T-helper 9 cell (primary cell): ENCODE measurements at places on chromosomes 3 and 15.
A peak's percentile ranks its signal among the peaks of the same experiment; 100 is the strongest.

- no peak for DNase-seq
Observed at GRCh38 chr3:139430493-139430892, 41.0 kb upstream of the COPB2 start.

DNA sequence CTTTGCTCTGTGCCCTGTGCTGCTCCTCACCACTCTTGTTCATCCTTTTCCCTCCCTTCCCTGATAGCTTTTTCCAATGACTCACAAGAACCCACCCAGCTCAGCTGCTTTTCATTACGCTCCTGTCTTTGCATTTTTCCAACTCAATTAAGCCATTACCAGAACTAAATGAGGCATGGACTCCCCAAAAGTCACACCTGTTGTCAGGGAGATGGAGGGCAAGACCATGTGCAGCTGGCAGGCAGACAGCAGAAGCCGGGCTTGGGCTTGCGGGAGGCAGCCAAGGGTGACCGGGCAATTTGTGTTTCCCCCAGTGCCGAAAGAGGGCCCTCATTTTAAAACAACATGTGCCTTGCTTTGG, 64.3 kb downstream of the CASR start:
- no peak for DNase-seq

DNA sequence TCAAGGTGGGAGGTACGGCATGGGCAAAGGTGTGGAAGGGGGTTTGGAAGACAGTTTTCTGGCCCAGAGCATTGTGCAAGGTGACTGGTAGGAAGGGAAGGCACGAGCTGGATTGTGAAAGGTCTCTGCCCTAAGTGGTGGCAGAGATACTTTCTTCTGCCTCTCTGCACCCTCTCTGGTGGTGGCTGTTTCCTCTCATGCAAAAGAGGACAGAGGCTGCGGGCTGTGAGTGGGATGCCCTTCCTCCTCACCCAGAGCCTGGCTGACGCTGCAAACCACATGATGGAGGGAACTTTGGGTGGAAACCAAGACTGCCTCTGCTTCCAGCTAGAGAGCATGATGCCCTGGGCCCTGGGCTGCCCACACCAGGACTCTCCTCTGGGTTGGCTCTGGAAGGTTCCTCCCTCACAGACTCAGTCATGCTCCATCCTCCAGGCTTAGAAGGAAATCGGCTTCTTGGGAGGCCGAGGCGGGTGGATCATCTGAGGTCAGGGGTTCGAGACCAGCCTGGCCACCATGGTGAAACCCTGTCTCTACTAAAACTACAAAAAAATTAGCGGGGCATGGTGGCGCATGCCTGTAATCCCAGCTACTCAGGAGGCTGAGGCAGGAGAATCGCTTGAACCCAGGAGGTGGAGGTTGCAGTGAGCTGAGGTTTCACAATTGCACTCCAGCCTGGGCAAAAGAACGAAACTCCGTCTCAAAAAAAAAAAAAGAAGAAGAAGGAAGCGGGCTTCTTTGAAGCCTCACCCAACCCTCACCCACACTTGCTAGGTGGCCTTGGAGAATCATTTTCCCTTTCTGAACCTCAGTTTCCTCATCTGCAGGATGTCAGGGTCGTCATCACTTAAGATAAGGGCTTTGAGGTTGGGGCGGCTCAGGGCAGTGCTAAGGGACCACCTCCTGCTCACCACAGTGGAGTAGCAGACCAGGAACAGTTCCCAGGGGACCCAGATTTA, 8.3 kb downstream of the PSTPIP1 start:
- peak; percentile 58 for DNase-seq

DNA sequence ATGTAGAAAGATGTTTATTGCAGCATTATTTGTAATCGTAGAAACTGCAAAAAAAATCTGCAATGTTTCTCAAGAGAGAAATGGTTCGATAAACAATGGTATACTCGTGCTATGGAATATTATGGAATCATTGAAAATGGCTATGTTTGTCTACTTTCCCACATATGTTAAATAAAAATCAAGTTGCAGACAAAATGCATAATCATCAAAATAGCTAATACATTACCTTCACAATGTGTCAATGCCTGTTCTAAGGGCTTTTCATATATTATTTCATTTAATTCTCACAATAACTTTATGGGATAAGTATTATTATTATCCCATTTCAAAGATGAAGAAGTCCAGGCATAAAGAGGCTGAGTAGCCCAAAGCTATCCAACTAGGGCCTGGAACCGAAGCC, 2.2 kb upstream of the EIF2B5 start:
- no peak for DNase-seq

DNA sequence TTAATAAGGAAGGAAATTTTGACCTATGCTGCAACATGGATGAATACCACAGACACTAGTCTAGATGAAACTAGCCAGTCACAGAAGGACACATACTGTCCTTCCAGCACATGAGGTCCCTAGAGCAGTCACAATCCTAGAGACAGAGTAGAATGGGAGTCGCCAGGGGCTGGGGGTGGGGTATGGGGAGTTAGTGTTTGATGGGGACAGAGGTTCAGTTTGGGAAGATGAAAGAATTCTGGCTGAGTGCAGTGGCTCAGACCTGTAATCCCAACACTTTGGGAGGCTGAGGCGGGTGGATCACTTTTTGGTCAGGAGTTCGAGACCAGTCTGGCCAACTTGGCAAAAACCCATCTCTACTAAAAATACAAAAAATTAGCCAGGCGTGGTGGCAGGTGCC, 99.2 kb downstream of the TPRA1 start:
- no peak for DNase-seq

DNA sequence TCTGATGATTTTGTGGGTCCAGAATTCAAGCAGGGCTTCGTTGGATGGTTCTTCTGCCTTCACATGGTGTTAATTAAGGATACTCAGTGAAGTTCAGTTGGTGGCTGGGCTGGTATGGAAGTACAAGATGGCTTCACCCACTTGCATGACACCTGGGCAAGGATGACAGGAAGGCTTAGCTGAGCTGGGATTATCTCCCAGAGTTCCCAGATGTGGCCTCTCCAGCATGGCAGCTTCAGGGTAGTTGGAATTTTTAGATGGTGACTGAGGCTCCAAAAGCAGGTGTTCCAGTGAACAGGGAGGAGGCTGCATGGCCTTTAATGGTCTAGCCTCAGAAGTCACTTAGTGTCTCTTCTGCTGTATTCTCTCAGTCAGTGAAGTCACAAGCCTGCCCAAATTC, 135.5 kb downstream of the THRB start:
- DNase-seq: no peak

DNA sequence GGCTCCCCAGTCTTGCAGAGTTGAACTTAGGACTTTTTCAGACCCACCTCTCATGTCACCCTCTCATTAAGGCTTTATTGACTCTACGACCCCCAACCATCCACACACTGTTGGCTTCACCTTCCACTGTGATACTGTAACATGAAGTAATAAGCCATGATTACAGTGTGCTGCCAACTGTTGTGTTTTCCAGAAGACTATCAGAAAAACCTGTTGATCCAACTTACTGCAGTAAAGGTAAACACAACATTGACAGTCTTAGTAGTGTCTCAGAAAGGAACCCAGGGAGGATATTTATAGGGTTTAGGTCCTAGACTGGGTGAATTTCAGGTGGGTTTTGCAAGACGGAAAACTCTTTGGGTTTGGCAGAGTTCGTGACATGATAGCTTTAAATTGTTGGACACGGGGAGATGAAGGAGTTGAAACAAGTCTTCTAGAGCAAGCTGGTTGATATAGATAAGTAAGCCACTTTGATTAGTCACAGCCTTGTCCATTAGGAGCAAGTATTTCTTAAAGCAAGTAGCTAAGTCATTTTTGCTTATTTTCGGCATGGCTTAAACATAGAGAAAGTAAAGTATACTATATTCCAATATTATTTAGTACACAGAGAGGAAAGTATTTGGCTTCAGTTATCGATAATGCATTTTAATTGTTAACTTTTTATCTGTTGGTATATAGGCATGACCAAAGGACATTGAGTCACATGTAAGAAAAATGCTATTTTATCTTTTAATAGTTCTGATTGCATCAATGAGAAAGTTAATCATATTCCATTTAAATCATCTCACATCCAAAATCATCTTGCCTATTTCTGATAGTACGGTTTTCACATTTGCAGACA, 2.4 kb upstream of the COL6A5 start:
- no peak for DNase-seq

GRCh38 chr15:30922480-30923311, 19.0 kb downstream of the FAN1 start:
- DNase-seq: no peak

DNA sequence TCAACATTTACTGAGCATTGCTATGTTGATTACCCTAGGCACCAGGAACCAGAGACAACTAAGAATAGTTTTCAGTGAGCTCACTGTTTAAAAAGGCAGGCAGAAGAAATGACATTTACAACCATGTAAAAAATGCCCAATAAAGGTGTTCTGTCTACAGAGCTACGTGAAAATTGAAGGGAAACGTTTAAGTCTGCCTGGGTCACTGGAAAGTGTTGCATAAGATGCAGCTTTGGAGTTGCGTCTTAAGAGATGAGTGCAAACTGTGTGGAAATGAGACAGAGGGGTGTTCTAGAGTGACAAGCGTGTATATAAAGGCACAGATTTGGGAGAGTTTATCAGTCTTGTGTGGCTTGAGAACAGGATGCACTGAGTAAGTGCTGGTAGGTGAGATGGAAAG, 278.7 kb upstream of the GOLGA6L4 start:
- no peak for DNase-seq

- no peak for DNase-seq
Observed at GRCh38 chr15:89105147-89105546, 16.9 kb downstream of the ABHD2 start.

- DNase-seq: no peak
Observed at GRCh38 chr15:96158938-96159337, 171.6 kb upstream of the NR2F2 start.

DNA sequence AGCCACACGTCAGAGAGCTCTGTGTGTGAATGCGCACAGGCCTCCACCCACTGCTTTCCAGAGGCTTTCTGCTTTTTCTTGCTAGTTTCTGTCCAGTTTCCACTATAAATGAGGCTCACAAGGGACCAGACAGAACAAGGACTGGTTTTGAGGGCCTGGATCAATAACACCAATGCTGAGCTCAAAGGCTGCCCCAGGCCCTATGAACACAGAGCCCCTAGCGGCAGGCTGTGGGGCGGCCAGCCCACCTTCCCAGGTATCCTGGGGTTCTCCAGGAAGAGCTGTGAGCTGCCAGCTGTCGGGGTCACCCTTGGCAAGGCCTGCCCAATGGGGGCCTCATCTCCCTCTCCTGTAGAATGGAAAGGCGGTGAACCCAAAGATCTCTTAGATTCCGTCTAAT, 2.2 kb upstream of the ITIH3 start:
- no peak for DNase-seq

DNA sequence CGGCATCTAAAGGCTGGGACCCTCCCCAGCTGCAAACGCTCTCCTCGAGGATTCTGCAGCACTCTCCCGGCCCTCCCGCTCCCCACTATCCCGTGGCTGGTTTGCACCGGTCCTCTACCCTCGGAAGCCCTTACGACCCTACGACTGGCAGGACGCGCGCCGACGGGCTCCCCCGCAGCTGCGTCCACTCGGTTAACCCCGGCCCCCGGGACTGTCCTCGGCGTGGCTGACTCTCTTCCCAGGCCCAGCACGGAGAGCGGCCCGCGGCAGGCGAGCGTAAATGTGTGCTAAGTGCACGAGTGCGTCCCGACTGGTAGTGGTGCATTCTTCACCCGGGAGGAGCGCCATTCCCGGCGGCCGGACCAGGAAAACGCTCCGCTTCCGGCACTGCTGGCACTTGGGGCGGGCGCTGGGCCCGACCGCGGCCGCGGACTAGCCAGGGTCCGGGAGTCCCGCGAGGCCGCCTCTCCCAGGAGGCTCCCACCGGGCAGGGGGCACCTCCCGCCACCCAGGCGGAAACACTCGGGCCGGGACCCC, 508 bp downstream of the GORASP1 start:
- DNase-seq: no peak

GRCh38 chr3:112481302-112481721, 18.0 kb downstream of the BTLA start:
- no peak for DNase-seq

- no peak for DNase-seq
Observed at GRCh38 chr3:120637851-120638559, 41.9 kb downstream of the NDUFB4 start.

- DNase-seq: no peak
Observed at GRCh38 chr15:66704019-66704802, 2.2 kb downstream of the SMAD6 start.

GRCh38 chr15:100918690-100919480, at the start of gene LRRK1:
LRRK1 (plus strand) TSS chr15:100919357; CDS start chr15:100924633, 5,276 bp downstream.
- DNase-seq: no peak

DNA sequence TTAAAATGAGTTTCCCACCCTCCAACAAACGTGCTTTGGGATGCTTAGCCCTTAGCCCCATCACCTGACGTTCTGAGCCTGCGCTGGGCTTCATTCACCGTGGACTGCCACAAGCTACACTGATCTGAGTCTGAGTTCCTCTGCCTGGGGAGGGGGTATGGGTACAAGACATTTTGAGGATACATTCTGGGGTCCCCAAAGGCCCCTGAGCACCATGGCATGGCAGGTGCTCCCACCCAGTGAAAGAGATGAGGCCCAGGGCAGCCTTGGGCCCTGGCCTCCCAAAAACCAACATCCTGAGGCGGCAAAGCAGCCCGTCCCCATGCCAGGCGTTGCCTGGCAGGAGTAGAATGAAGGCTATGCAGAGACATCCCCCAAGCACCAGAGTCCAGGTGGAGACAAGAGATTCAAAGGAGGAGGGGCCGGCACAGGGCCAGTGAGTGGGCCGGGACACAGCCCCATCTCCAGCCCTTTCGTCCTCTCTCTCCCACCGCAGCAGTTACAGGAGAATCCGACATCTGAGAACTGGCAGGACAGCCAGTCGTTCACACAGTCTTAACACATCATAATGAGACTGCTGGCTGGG, 74.5 kb downstream of the VGLL4 start:
- DNase-seq: no peak

GRCh38 chr15:65095747-65096104, 19.2 kb downstream of the KBTBD13 start:
- no peak for DNase-seq

- DNase-seq: peak; percentile 44
Observed at GRCh38 chr15:68924866-68925560, 5.3 kb upstream of the SPESP1 start.

DNA sequence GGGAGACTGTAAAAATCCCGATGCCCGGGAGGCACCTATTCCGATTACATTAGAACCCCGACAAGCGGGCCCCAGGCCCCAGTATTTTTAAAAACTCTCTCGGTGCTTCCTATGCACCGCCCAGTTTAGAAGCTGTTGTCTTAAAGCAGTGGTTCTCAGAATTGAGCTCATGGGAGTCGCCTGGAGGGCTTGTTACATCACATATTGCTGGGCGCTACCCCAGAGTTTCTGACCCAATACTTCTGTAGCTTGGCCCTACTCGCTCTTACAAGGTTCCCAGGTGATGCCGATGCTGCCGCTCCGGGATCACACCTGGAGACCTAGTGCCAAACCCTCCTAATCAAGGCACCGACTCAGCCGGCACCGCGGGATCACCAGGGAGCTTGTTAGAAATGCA, 35.2 kb downstream of the CPN2 start:
- DNase-seq: no peak
